ENCODE measurements at places on chromosomes 16 and 17.
A peak's percentile ranks its signal among the peaks of the same experiment; 100 is the strongest.

GRCh38 chr16:85665929-85666328, 22.8 kb downstream of the GINS2 start:
- DNase-seq = no peak

DNA sequence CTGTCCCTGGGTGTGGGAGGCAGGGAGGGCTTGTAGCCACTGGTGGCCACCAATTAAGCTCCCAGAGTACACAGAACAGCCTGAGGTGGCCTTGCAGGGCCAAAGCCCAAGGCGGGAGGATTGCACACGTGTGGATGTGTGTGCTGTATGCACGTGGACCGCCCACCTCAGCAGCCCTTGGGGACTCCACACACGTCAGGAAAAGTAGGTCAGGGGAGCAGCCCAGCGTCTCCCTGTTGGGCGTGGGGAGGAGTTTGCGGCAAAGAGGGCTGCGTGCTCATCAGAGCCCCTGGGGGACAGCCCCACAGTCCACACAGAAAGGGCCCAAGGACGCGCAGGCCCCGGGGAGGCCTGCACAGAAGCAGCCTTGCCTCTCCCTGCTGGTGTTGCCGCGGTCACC, 19.6 kb downstream of the SBK1 start:
- DNase-seq = peak; percentile 46

- DNase-seq = no peak
Observed at GRCh38 chr17:10574324-10574723, 24.9 kb upstream of the MYH2 start.

DNA sequence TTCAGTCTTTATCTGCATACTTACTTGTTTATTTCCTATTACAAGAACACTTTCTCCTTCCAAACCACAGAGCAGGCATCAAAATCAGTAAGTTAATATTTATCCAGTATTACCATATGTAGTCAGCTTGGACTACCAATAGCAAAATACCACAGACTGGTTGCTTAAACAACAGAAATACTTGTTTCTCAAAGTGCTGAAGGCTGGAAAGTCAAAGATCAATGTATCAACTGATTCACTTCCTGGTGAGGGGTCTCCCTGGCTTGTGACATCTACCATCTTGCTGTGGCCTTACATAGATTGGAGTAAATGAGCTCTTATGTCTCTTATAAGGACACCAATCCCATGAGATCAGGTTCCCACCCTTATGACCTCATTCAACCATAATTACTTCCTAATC, 2.6 kb downstream of the STXBP4 start:
- DNase-seq = no peak

DNA sequence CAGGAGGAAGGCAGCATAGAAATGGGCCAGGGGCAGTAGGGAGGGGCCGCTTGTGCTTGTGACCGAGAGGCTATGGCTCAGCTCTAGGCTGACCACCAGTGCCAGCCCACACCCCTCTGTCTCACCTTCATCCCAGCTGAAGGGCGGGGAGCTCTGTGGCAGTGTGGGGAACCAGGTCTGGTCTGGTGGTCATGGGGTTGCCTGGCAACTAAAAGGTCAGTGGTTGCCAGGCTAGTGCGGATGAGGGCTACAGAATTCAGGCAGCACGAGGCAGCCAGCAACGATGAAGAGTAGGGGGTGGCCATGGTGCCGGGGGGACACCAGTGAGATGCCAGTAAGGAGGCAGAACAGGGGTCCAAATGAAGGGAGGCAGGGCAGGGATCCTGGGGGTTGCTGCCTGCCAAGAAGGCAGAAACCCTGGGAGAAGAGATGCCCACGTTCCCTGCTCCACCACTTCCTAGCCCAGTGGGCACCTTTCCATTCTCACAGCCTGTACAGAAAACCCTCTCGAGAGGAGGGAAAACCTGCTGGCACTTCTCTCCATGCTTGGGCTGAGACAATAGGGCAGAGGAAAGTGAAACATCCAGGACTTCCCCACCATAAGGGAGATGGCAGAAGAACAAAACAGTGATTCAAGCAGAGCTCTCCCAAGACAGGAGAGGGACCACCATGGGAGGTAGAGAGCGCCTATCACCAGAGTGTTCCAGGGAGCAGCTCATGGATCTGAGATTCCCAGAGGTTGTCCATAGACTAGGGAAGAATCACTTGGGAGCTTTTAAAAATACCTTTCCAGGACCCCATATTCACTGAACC, 39.7 kb downstream of the SRCIN1 start:
- no peak for DNase-seq

DNA sequence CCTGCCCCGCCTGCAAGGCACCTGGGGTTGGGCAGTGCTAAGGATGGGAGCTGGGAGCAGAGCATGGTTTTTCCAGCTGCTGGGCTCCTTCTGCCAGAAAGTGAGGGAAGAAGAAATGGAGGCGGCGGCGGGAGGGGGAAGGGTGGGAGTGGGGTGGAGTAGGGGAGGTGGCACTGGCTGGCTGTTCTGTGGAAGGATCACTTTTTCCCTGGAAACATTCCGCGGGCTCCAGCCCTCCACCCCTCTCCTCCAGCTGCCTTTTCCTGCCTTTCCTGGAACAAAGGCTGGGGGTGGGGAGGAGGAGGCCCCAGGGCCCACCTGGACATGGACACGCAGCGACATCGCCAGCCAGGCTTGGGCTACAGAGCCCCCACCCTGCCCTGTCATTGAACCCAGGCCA, 41.1 kb downstream of the CFAP20 start:
- DNase-seq = no peak

Data from naive thymus-derived CD8-positive, alpha-beta T cell (primary cell).